Breast epithelium (tissue), 4 donors: ENCODE measurements at places on chromosomes 2 and 18.

GRCh38 chr18:3449512-3450011, 410 bp upstream of the TGIF1 start:
- H3K4me3 ChIP-seq = peak overlapping the region; percentile 88
- H3K27ac ChIP-seq = peak overlapping the region; percentile 100
- DNase-seq = no peak
- H3K36me3 ChIP-seq = no peaks in the 10 kb centered on the region

GRCh38 chr18:42675810-42676209, 439.7 kb downstream of the RIT2 start:
- no peak overlapping the region for H3K27ac ChIP-seq
- no peaks in the 10 kb centered on the region for H3K36me3 ChIP-seq
- H3K4me3 ChIP-seq = no peak overlapping the region
- H3K4me1 ChIP-seq = no peaks in the 10 kb centered on the region
- no peaks in the 10 kb centered on the region for H3K27me3 ChIP-seq
- no peak for DNase-seq

DNA sequence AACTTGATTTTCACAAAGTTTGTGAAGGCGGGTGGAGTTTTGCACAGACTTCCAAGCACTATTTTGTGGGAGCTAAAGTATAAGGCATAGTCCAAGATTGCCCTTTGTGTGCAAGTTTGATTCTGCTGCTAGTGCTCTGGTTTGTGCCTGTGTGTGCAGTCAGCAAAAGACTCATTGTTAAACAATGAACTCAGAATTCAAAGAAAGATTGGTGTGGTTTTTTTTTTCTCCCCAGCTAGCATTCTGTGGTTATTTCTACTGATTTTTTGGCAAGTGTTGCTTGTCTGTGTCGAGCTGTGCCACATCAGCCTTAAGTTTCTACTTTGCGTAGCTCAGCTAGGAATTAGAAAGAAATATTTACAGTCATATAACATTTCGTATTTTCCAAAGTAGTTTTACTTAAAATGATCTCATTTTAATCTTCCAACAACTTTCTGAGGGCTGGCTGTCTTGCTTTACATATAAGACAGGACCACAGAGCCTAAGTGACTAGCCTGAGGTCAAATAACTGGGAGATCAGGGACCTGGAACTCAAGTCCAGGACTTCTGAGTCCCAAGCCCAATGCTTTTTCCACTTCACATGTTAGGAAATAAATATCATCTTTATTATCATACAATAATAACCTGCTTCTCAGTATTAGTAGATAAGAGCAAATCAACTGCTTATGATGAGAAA, 69.8 kb downstream of the BABAM2 start:
- DNase-seq = no peak
- no peak overlapping the region for H3K4me3 ChIP-seq
- H3K4me1 ChIP-seq = peaks cover 20% of the 10 kb centered on the region
- no peaks in the 10 kb centered on the region for H3K36me3 ChIP-seq
- H3K27ac ChIP-seq = no peak overlapping the region

DNA sequence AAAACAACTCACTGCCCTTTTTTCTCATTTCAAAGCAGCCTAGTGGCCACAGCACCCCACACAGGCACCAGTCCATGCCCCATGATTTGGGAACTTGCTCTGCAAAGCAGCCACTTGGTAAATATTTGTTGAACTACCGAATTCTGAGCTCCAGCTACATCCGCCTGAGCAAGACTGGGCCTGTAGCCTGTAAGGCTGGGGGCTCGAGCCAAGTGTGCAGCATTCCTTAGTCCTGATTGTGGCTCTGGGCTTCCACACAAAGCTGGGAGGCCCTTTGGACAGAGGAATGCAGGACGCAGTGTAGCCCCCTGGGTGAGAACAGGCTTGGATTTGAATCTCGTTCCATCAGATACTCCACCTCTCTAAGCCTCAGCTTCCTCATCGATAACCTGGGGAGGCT, 88.4 kb downstream of the ACTR2 start:
- DNase-seq = peak; percentile 90
- H3K27ac ChIP-seq = peak overlapping the region; percentile 87
- H3K27me3 ChIP-seq = no peaks in the 10 kb centered on the region
- no peak overlapping the region for H3K4me3 ChIP-seq
- H3K4me1 ChIP-seq = no peaks in the 10 kb centered on the region
- peaks cover 4% of the 10 kb centered on the region for H3K36me3 ChIP-seq

GRCh38 chr2:106961328-106961727, 75.4 kb upstream of the ST6GAL2 start:
- DNase-seq = no peak
- H3K4me3 ChIP-seq = no peak overlapping the region
- no peaks in the 10 kb centered on the region for H3K27me3 ChIP-seq
